ENCODE measurements at places on chromosomes 11 and 22.

GRCh38 chr11:106063009-106063408 is 14.1 kb downstream of the KBTBD3 start:
- no peak for DNase-seq

DNA sequence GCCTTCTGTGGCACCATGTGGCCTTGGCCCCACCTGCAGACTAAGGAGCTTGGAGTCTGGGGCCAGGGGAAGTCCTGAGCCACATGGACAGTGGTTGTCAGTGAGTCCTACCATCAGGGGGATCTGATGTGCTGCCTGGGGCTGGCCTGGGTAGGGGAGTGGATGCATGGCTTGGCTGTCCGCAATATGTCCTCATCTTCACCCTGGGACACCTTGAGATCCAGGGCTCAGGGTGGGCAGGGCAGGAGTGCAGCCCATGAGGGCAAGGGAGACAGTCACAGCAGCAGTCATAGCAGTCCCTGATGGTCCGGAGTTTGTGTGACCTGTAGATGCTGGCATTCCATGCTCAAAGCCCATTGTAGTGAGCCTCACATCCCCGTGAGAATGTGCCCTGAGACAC is 256.8 kb upstream of the B3GAT1 start:
- no peak for DNase-seq

DNA sequence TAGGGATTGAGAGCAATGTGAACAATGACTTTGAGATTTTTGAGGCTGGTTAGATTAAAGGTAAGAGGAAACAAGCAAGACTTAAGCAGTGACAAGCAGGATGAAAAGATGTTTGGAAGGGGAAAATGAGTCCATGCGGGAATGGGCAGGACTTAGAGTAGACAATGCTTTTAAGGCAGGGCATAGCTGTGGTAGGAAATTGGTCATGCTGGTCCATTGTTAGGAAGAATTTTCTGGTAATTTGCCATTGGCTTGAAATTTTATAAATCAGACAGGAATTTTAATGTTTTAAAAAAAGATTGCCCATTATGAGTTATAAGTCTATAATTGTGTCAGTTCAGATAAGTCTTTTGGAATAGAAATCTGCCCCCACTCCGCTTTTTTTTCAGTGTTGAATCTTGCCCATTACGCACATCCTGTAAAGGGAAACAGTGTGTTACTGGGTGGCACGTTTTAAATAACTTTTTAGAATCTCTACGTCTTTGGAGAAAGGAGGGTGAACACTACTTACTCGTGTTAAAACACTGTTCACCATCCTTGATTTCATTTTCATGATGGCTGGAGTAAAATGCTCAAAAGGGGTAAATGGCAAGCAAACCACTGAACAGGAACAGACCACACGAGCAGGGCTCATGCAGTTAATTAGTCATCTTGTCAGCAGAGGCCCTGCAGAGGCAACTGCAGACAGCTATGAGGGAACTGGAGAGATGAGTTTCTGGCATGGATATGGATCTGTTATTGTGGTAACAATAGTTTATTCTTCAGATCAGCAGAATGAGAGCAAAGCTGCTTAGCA is 25.0 kb downstream of the SWAP70 start:
- peak; percentile 57 for DNase-seq

DNA sequence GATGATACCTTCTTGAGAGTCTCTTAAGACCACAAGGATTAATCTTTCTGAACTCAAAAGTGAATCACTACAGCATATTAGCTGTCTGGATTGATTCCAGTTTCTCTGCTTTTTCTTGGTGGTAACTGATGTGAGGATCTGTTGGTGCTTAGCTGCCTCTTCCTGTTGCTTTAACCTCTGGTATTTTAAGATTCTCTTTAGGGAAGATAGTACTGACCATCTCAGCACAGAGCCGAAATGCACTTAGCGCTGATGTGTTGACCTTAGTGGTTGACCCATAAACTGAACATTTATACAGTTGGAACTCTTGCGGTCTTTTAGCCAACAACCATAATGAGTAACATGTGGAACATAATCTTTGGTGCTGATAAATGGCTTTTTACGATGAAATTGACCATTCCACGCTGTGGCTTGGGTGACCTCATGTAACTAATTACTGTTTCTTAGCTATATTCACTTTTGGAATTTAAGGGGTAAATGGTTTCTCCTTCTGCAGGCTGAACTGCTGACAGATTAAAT is 33.7 kb downstream of the APLP2 start:
- no peak for DNase-seq

DNA sequence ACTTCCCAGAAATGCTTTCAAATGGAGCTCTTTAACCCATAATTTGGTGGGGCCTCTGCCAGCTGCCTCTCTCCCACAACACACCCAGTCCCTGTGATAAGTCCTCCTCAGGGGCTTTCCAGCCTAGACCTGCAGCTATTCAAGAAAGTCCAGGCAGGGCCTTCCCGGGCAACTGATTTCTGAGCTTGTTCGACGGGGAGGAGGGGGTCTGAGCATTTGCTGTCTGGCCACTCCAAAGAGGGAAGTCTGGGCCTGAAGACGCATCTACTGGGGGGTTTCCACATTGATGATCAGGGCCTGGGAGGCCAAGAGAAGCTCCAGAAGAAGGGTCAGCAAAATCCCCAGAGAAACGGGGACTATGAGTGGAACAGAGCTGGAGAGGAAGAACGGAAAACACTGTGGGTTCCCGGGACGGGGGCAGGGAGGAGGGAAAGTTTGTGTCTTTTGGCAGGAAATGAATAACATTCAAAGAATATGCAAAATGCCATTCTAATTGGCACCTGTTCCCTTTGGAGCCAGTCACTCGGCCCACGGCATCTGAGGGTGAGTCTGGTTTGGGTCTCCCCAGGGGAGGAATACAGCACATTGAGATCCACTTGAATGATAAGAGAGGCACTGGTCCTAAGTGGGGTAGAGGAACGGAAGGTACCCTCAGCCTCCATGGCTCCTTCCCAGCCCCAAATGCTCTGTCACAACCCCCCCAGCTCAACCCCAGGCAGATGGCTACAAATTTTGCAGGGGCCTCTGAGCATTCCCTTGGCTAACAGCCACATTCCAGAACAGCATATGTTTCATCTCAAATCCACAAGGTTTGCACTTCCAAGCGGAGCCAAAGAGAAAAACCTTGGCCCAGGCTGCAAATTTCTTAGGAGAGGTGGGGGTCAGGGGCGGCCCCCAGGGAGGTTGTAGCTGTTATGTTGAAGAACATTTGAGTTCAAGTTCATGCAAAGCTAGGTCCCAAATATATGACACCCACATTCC is 72.0 kb downstream of the RPUSD4 start:
- no peak for DNase-seq

DNA sequence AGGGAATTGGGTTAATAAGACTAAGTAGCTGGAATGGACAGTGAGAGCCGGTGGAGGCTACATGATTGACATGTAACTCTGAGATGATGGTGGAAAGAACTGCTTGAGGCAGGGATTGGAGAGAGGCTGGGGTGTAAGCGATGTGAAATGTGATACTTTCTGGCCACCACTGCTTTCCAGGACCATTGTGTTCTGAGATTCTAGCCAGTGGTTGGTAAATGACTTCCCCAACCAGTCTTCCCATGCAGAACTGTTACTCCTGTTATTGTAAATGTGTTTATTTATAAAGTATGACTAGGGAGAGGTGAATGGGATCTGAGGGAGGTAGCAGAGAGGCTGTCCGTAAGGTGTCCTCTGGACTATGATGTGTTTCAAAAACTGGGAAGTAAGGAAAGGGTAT is 18.1 kb downstream of the EXT2 start:
- DNase-seq: no peak

GRCh38 chr11:57490456-57491248 is 24.9 kb downstream of the SLC43A1 start:
- DNase-seq: no peak

- no peak for DNase-seq
Measured at GRCh38 chr11:117978991-117979390, 7.2 kb upstream of the IL10RA start.

DNA sequence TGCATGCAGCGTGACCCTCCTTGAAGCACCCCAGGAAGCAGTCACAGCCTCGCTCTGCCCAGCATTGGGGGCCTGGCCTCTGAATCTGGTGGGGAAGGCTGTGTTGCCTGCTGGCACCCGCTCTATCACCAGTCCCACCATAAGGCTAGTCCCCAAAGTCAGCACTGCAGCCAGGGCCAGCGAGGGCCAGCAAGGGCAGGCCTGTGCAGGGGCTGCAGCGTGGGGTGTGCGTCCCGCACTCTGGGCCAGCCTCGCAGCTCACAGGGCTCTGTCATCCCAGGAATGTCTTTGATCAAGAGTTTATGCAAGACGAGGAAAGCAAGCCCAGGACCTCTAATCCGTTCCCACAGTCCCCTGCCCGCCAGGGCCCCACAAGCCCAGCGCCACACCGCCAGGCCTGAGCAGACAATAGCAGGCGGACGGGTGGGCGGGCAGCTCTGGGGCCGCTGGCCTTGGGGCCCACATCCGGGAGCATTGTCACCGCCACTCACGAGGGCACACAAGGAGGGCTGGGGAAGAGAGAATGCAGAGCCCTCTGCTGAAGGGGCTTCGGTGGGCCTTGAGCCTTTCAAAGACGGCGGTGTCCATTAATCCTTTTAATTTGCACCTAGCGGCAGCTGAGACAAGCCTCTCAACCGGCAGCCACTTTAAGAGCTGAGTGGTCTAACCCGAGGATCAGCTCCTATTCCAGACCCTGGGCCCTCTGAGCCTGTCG is 17.1 kb downstream of the LTO1 start:
- no peak for DNase-seq

DNA sequence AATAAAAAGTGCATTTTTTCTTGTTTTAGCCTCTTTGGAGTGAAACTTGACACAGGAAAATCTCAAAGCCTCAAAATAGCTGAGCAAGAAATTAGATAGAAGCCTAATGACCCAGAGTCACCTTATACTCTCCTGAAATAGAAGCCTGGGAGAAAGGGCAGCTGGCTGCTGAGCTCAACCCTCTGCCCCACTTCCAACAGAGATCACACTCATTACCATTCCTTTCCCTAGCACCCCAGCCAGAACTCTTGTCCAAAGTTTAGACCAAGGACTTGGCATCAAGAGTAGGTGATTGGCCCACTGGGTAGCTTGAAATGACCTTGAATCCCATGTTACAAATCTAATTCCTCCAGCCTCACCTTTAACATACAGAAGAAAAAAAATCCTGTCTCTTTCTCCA is 62.7 kb upstream of the AMOTL1 start:
- no peak for DNase-seq

- DNase-seq: no peak
Measured at GRCh38 chr11:98725471-98725870, 295.3 kb upstream of the CNTN5 start.

DNA sequence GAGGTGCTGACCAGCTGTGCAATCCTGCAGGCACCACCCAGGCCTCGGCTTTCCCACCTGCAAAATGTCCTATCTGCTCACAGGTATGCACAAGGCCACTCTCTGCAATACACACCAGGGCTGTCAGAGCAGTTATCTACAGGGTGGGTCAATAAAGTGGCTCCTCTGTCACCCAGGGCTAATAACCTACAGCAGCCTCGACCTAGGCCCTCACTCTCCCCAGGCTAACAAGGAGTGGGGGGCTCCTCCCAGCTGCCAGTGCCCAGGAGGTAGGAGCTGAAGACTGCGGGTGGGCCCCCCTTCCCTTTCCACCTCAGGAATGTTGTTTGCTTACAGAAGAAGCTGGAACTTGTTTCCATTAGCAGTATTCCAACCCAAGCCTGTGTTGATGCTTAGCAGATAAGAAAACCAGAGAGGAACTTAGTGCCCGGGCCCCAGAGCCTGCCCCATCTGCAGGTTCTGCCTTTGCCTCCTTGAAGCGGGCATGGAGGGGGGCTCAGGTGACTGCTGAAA is 26.8 kb downstream of the MYH9 start:
- no peak for DNase-seq

DNA sequence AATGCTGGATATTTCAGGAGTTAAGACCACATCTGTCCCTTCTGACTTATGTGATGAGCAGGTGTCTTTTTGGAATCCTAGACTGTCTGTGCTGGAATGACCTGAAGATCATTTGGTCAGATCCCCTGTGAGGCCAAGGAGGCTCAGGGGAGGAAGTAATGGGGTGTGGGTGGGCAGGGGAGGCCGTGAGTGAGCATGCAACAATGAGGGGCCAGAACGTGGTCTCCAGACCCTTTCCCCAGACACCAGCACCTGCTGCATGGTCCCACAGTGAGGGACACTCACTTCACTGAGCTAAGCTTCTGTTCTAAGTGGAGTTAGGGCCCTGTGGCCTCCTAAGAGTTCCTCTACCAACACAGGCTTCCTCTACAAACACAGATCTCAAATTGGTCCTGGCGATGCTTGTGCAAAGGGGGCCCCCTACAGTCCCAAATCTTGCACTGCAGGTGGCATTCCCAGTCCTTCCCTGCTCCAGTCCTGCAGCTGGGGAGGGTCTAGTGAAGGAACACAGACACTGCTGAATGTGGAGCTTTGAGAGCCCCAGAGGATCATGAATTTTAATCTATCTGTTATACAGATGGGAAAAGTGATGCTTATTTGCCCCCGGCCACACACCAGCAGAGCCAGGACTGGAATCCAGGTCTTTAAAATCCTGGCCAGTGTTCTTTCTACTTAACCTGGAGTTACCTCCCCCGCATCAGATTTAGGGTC is 7.4 kb downstream of the USP2 start:
- peak; percentile 53 for DNase-seq

GRCh38 chr11:2267851-2268728 is 2.3 kb downstream of the ASCL2 start:
- no peak for DNase-seq

DNA sequence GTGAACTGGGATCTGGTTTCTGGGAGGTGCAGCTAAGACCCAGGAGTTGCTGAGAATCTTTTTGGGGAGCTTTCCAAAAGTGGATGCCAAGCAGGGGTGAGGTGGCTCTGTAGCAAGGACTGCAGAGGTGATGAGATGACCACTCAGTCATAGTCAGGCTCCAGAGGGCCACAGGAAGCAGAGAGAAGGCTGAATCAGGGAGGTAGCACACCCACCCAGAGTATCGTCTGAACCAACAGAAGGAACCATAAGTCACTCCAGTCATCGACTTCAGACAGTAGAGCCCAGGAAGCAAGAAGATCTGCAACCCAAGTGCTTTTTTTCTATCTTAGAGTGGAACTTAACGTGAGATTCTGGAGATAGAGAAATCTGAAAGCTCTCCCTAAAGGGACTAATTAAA is 335.7 kb upstream of the MPPED2 start:
- no peak for DNase-seq

DNA sequence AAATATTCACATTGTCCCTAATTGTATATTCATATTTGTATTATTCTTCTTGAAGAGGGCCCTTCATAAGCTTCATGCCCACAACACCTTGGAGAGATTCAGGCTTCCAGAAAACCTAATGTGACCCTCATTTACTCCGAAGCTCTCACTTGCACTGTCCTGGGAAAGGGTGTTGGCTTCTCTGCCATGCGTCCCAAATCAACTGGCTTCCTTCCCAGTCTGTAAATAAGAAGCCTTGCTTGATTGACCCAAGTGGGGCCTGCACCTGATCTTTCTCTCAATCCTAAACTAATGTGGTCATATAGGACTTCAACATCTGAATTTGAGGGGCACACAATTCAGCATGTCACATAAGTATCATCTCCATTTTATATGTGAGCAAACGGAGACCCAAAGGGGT is 40.5 kb upstream of the ZBTB16 start:
- no peak for DNase-seq

DNA sequence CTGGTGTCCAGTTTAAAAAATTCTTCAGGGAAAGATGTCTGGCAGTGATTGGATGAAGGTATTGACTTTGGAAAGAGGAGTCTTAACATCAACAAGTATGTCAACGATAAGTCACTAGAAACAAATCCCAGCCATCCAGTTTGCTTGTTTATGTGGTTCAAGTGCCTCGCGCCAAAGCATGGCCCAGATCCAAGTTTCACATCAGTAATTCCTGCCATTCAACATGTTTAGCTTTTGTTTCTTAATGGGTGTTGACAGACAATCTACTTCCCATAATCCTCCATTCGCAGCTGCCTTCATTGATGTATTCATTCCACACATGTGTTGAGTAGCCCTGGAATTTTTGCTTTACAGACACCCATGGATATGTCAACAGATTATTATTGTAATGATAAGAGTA is 77.8 kb downstream of the UBASH3B start:
- DNase-seq: no peak

All from GDM1 (cell line).